Heart right ventricle (tissue), 16 donors: ENCODE measurements at places on chromosomes 11 and 22. TPM values are rescaled to one million over a fixed set of nuclear protein-coding genes. Genes with fewer than 3 reads are reported as not detected.

DNA sequence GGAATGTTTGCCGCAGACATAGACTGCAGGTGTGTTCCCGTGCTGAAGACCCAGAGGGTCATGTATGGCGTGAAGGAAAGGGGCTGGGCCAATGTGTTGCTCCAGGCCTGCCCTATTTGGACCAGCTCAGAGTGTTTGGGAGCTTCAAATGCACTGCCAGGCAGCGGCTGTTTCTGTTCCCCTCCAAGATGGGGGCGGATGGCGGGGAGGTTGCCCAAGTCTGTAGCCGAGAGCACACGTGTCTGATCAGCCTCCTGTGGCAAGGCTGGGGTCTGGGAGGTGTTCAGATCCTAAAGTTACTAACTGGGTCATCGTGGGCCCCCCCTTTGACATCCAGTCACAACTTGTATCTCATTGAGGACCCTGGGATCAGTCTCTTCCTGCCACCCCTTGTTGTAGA, 45.5 kb downstream of the CACNA1I start:
- H3K36me3 ChIP-seq: no peaks in the 10 kb centered on the region
- no peaks in the 10 kb centered on the region for H3K4me1 ChIP-seq
- DNase-seq: no peak
- H3K27me3 ChIP-seq: peaks cover 56% of the 10 kb centered on the region
- H3K4me3 ChIP-seq: no peak overlapping the region

GRCh38 chr11:11845071-11845470, 3.3 kb downstream of the USP47 start:
- H3K36me3 ChIP-seq: no peaks in the 10 kb centered on the region
- no peak overlapping the region for H3K4me3 ChIP-seq
- no peaks in the 10 kb centered on the region for H3K27me3 ChIP-seq
- H3K27ac ChIP-seq: peak overlapping the region; percentile 17
- DNase-seq: no peak

DNA sequence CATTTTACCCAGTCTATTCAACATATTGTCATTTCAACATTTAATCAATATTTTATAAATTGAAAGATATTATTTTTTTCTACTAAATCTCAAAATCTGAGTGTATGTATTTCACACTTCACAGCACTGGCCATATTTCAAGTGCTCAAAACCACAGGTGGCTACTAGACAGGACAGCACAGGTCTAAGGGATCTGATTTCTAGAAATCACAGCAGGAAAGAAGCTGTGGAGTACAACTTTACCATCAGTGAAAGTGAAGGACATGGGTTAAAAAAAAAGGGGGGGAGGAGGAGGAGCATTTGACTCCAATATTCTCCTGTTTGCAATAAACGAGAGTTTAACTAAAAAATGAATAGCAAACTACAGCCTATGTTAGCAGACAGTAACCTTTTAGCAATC, 4.5 kb downstream of the PRDM10 start:
- no peaks in the 10 kb centered on the region for H3K36me3 ChIP-seq
- peaks cover 3% of the 10 kb centered on the region for H3K4me1 ChIP-seq
- H3K27ac ChIP-seq: no peak overlapping the region
- no peak for DNase-seq

GRCh38 chr11:86341382-86341781, 33.3 kb upstream of the CCDC81 start:
- H3K27ac ChIP-seq: no peak overlapping the region
- no peak overlapping the region for H3K4me3 ChIP-seq

DNA sequence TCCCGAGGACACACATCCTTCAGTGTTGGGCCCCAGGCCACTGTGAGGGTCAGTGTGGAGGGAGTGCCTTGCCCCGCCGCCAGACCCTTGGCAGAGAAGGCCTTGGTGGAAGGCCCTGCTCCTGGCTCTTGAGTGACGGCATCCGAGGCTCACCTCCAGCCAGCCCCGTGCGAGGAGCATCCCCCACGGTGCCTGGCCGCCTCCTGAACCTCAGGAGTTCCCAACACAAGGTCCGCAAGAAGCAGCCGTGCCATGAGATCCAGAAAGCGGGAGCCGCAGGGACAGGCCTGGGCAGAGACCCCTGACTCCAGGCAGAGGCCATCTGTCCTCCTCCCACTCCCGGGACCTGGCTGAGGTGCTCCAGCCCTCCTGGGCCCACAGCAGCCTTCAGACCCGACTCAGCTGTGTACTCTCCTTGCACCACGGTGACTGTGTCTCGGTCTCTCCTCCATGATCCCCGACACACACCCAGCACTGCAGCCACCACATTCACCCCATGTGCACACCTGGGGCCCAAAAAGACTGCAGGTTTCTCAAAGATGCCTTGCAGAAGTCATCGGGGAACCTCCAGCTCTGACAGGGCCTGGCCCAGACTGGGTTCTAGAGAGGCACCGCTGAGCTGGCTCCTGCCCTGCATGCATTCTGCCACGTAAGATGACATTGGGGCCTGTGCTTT, 870.2 kb downstream of the BRD1 start:
- no peaks in the 10 kb centered on the region for H3K4me1 ChIP-seq
- H3K4me3 ChIP-seq: no peak overlapping the region
- peaks cover 36% of the 10 kb centered on the region for H3K27me3 ChIP-seq

DNA sequence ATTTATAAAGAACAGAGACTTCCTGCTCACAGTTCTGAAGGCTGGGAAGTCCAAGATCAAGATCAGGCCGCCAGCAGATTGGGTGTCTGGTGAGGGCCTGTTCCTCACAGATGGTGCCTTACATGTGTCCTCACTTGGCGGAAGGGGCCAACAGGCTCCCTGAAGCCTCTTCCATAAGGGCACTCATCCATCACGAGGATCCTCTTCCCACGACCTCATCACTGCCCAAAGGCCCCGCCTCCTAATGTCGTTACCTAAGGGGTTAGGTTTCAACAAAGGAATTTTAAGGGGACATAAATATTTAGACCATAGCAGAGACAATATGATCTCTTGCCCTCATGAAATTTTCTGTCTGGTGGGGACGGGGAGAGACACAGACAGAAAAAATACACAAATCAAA, 18.6 kb downstream of the TP53AIP1 start:
- H3K4me1 ChIP-seq: no peaks in the 10 kb centered on the region
- H3K4me3 ChIP-seq: no peak overlapping the region
- peaks cover 3% of the 10 kb centered on the region for H3K27me3 ChIP-seq
- H3K27ac ChIP-seq: no peak overlapping the region
- no peaks in the 10 kb centered on the region for H3K36me3 ChIP-seq

GRCh38 chr22:41862530-41863266, 29.8 kb downstream of the SREBF2 start:
- H3K27me3 ChIP-seq: no peaks in the 10 kb centered on the region
- DNase-seq: no peak
- no peaks in the 10 kb centered on the region for H3K36me3 ChIP-seq
- H3K27ac ChIP-seq: no peak overlapping the region

GRCh38 chr11:34447044-34447443, 8.3 kb downstream of the CAT start:
- H3K4me3 ChIP-seq: no peak overlapping the region
- no peak for DNase-seq
- peaks cover 51% of the 10 kb centered on the region for H3K4me1 ChIP-seq
- H3K27me3 ChIP-seq: no peaks in the 10 kb centered on the region

DNA sequence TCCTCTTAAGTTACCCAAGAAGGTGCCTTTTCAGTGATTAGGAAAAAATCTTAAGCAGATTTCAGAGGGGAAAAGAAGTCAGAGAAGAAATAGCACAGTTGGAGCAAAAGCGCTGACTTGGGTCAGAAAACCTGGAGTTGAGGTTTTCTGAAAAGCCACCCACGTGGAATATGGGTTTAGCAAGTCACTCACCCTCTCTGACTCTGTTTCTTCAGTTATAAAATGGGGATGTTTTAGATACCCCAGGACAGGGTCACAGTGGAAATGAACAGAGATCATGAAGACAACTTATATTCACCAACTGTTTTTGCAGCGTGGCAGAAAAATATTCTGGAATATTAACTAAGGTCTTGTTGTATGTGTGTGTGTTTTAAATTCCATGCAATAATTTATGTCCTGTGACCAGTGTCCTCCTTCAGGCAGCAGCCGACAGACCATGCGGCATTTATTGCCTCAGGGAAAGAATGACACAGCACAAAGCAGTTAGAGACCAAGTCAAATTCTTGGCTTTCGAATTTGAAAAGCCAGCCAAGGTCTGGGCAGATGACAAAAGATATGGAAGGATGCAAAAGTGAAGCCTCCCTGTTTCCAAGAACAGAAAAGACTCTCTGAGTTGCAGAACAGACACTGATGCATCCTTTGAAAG, 119.9 kb downstream of the MIAT start:
- peak overlapping the region; percentile 30 for H3K27ac ChIP-seq
- peak; percentile 39 for DNase-seq
- H3K4me3 ChIP-seq: no peak overlapping the region
- peaks cover 8% of the 10 kb centered on the region for H3K4me1 ChIP-seq
- no peaks in the 10 kb centered on the region for H3K27me3 ChIP-seq
- peaks cover 60% of the 10 kb centered on the region for H3K36me3 ChIP-seq

DNA sequence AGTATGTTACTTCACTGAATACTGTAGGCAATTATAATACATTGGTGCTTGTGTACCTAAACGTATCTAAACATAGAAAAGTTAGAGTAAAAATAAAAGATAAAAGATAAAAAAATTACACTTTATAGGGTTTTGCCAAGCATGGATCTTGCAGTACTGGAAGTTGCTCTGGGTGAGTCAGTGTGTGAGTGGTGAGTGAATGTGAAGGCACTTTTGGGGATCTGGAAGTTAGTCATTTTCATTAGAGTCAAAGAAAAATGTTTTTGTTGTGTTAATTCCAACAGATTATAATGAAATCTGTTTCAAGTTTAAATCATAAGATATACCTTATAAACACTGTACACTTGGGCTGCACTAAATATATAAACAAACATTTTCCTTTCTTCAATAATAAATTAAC, 3.3 kb downstream of the SLC22A25 start:
- no peaks in the 10 kb centered on the region for H3K36me3 ChIP-seq
- peaks cover 5% of the 10 kb centered on the region for H3K27me3 ChIP-seq
- no peak overlapping the region for H3K4me3 ChIP-seq
- H3K4me1 ChIP-seq: no peaks in the 10 kb centered on the region
- no peak for DNase-seq
- H3K27ac ChIP-seq: no peak overlapping the region

GRCh38 chr11:1012740-1013630, 23.5 kb downstream of the MUC6 start:
- no peaks in the 10 kb centered on the region for H3K27me3 ChIP-seq
- H3K4me3 ChIP-seq: no peak overlapping the region
- peaks cover 35% of the 10 kb centered on the region for H3K36me3 ChIP-seq

DNA sequence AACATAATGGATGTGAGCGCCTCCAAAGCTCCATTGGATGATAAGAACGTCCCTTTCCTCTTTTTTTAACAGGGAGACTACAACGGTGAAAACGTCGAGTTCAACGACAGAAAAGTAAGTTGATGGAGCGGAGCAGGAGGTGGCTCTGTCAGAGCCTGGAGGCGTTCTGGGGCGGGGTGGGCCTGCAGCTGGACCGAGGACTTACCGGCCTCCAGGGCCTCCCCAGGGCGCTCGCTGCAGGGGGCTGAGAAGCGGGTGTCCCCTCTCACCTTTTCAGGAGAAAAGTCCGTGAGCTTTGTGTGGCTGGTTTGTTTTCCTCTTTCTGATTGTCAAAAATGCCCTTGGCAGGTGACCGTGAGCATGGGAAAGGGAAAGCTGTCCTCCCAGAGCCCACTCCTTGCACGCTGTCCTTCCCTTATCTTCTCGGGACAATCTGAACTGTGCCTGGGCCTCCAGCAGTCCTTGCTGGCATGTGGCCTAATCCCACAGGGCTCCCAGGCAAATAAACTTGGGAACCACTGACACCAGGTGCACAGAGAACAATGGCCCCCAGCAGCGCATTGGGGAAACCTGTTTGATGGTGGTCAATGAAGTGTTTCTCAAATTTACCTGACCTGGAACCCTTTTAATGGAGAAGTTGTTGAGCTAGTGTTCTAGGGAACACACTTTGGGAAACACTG, 38.4 kb downstream of the ANO1 start:
- H3K4me3 ChIP-seq: no peak overlapping the region
- no peaks in the 10 kb centered on the region for H3K27me3 ChIP-seq
- DNase-seq: no peak
- peak overlapping the region; percentile 26 for H3K27ac ChIP-seq
- peaks cover 5% of the 10 kb centered on the region for H3K4me1 ChIP-seq

- no peak overlapping the region for H3K27ac ChIP-seq
- no peaks in the 10 kb centered on the region for H3K27me3 ChIP-seq
- no peak overlapping the region for H3K4me3 ChIP-seq
- DNase-seq: no peak
Observed at GRCh38 chr11:19918302-19919049, 205.8 kb downstream of the NAV2 start.

DNA sequence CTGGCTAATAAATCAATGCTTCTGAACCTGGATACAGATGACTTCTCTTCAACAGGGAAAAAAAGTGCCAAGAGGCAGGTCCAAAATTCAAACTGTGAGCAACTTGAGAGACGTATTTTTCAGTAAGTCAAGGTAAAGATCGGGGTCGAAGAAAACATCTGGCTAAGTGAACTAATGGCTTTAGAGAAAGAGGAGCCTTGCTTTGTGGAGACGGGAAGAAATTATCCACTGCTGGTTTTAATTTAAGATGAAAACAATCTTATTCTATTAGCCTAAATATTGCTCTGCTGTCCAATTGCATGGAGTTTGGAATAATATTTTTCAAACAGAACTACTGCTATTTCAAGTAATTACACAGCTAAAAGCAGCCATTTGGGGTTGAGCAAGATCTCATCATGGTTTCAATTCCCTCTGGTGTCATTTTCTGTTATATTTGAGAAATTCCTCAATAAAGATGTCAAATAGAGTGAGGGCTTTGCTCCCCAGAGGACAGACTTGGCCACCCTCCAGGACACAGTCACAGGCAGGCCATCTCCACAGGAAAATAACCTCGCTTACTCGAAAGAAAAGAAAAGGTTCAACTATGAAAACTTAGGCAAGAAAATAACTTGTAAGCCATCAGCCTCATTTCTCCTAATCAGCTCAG, 29.8 kb downstream of the SCUBE1 start:
- H3K27me3 ChIP-seq: no peaks in the 10 kb centered on the region
- H3K36me3 ChIP-seq: no peaks in the 10 kb centered on the region
- H3K4me1 ChIP-seq: peaks cover 6% of the 10 kb centered on the region
- DNase-seq: peak; percentile 64

- H3K4me3 ChIP-seq: peak overlapping the region; percentile 87
- DNase-seq: peak; percentile 73
- peak overlapping the region; percentile 97 for H3K27ac ChIP-seq
- H3K4me1 ChIP-seq: peaks cover 36% of the 10 kb centered on the region
Observed at GRCh38 chr11:9575260-9576240, 2.1 kb downstream of the WEE1 start.

DNA sequence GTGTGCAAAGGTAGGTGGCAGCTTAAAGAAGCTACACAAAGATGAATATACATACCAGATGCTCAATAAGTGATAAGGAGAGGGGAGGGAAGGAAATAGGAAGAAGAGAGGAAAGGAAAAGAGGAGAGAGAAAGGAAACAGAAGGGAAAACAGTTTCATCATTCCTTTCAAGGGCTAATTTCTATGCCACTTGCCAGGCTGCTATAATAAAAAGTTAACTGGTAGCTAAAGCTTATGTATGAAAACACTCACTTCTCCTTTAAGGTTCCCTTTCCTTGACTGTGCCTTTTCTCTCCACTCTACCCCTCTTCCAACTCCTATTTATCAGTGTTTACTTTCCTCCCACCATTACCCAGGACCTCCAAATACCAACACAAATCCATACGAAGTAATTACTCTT, 347.9 kb downstream of the DLG2 start:
- no peak for DNase-seq
- H3K4me3 ChIP-seq: no peak overlapping the region
- no peak overlapping the region for H3K27ac ChIP-seq
- H3K27me3 ChIP-seq: no peaks in the 10 kb centered on the region
- H3K36me3 ChIP-seq: no peaks in the 10 kb centered on the region

The TRIM49D1 gene
- not detected for total RNA-seq

The CRYBA4 gene
- not detected for total RNA-seq

The OR5B21 gene
- not detected for total RNA-seq

The MAPK8IP2 gene
- 0.13 TPM for total RNA-seq

The ABTB2 gene
- 12.1 TPM for total RNA-seq

The OR8B8 gene
- total RNA-seq: not detected

The TMEM191C gene
- total RNA-seq: 0.26 TPM

The SLC1A2 gene
- total RNA-seq: 4.1 TPM

The CNGA4 gene
- total RNA-seq: not detected
